Hematopoietic multipotent progenitor cell (in vitro differentiated cells): ENCODE measurements at places on chromosomes 3 and 15.

- peak; percentile 67 for DNase-seq
Observed at GRCh38 chr3:179929091-179929529, 107.6 kb downstream of the PEX5L start.

- DNase-seq: no peak
Observed at GRCh38 chr3:158384019-158384418, 187.0 kb upstream of the MLF1 start.

DNA sequence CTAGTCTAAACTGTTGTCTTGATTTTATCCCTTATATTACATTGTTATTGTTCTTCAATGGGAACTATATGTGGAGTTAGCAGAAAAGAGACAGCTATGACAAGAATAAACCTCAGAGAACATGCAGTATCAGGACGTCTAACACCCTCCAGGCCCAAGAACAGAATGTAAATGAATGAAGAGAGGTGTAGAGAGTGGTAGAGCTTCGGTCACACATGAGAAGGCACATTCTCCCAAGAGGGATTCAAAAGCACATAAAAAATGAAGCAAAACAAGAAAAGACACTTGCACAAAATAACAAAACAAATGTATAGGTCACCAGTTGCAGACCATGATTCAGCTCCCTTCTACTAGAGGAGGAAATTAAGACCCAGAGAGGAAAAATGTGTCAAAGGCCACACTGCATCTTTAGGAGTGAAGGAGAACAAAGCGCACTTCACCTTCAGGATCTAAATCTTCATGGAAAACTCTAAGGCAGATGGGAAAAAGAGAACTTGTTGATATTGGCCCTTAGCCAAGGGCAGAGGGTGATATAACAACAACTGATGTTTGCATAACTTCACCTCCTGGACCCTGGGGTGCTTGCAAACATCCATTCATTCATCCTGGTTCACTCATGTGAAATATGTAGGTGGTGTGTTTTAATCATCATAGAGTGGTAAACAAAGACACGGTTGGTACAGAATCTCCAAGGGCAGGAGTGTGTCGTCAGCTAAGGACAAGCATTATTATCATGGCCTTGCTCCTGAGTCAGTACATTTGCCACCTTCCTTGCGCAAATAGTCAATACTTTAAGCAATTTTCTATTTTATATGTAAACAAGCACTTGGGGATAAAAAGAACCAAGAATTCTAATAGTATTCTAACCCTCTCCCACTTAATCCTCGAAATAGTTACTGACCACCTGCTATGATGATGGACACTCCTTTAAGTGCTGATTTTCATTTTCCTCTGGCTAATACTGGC, 8.8 kb downstream of the NEK10 start:
- DNase-seq: no peak

GRCh38 chr3:145698749-145699148, 462.2 kb downstream of the PLOD2 start:
- no peak for DNase-seq

DNA sequence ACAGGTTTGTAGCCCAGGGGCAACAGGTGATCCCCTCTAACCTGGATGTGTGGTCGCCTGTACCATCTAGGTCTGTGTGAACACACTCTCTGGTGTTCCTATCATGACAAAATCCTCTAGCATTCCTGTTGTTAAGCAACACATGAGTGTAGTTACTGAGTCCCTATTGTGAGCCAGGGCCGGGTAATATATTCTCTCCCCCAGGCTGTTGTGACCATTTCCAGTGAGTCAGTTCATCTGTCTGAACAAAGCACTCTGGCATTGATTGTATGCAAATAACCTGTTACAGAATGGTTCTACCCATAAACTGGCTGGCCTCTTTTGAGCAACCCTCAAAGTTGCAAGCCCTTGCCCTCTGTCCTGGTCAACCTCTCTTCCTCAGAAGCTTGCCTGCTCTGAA, 2.6 kb upstream of the FLNB start:
- DNase-seq: no peak

DNA sequence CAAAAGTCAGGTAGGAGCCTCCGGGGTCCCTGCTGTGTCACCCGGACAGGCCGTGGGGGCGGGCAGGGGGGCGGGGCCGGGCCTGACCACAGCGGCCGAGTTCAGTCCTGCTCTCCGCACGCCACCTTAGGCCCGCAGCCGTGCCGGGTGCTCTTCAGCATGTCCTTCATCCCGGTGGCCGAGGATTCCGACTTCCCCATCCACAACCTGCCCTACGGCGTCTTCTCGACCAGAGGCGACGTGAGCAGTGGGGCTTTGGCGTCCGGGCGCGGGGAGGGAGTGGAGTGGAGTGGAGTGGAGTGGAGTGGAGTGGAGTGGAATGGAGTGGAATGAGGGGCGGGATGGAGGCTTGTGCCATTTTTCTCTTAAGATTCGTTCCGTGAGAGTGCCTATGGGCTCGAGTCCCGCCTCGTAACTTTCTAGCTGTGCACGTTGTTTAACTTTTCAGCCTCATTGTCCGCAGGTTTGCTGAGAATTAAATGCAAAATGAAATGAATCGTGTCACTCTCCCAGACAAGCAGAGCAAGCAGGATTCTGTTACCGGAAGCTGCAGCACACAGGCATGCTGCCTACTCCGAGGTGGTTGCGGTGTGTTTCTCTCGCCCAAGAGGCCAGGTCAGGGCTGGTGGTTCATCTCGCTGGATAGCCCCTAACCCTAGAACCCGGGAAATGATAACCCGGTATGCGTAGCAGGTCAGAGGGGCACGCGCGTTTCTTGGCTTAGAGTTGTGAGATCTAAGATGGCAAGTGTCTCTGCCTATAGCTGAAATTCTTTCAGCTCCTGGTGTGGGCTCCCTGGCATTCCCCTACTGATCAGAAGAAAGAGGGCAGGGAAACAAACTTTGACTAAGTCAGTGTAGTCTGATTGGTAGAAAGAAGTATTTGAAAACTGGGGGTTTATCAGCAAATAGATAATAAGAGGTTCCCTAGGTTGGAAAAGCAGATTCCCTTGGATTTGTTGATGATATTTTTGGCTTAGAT, at the start of gene FAH:
Gene FAH, plus strand, starts transcription at position 104 of the 981 bp plus-strand sequence. Its CDS starts 56 bp downstream, at position 160.
- no peak for DNase-seq

GRCh38 chr3:143298886-143299535, 179.4 kb downstream of the CHST2 start:
- DNase-seq: no peak

- DNase-seq: no peak
Observed at GRCh38 chr3:31067004-31067403, 172.5 kb upstream of the GADL1 start.

DNA sequence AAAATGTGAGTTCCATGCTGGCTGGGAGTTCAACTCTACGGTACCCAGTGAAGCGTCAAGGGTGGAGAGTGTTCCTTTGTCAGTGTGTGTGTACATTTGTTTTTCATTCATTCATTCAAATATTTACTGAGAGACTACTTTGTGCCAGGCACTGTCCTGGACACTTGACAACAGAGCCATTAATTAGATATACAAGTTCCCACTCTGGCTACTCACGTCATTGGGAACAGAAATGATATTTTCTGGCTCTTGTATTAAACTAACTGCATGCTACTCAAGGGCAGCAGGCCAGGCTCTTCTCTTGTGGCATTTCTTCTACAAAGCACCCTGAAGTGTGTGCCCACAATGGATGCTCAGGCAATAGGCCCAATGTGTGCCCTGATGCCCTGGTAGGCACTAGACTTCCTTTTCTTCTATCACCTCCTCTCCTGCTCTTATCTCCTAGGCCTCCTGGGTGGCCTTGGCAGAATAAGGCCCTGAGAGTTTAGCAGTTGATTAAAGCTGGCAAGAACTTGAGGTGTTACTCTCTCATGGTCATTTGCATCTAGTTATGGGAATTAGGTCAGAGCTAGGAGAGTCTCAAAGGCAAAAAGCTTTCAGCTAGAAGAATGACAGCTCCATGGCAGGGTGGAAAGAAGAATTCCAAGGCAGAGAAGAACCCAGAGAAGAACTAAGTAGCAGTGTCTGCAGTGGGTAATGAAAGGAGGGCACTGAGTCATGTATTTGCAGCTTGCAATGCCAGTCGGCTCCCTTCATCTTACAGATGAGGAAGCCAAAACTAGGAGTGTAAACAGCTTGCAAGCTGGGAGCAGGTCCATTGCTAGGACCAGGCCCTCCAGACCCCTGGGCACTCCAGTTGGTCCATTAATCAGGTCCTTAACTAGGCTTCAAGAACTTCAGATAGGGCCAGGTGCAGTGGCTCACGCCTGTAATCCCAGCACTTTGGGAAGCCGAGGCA, 14.0 kb upstream of the SMAD3 start:
- no peak for DNase-seq

DNA sequence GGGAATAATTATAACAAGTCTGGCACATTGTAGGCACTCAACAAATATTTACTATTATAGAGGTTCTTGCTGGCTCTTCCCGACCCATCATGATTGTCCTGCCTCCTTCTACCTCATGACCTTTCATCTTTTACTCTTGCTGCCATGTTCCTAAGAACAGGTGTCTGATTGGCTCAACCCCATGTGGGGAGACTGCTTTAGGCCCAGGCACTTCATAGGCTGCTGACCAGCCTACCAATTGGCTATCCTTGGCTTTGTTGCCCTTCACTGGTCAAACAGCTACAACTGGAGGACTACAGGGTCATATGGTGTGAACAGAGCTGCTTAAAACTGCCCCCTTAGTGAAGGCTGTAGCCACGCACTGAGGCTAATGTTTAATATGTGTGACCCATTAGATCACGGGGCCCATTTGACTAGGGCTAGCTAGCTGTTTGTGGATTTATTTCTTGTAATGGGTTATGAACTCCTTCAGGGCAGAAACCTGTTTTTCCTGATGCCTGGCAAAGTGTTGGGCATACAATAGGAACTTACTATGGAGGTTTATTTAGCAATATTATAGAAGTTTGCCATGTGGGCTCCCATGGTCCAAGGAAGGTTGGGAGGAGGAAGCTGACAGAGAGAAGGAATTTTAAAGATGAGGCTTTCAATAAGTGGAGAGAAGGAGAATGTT, 239.9 kb upstream of the TBC1D5 start:
- no peak for DNase-seq

GRCh38 chr3:169633105-169633504, 30.4 kb downstream of the MECOM start:
- no peak for DNase-seq

- DNase-seq: no peak
Observed at GRCh38 chr3:151267066-151267465, 11.3 kb downstream of the P2RY14 start.

- DNase-seq: no peak
Observed at GRCh38 chr15:34821831-34822230, 26.5 kb upstream of the ACTC1 start.

- no peak for DNase-seq
Observed at GRCh38 chr3:107765524-107765923, 242.8 kb downstream of the BBX start.

DNA sequence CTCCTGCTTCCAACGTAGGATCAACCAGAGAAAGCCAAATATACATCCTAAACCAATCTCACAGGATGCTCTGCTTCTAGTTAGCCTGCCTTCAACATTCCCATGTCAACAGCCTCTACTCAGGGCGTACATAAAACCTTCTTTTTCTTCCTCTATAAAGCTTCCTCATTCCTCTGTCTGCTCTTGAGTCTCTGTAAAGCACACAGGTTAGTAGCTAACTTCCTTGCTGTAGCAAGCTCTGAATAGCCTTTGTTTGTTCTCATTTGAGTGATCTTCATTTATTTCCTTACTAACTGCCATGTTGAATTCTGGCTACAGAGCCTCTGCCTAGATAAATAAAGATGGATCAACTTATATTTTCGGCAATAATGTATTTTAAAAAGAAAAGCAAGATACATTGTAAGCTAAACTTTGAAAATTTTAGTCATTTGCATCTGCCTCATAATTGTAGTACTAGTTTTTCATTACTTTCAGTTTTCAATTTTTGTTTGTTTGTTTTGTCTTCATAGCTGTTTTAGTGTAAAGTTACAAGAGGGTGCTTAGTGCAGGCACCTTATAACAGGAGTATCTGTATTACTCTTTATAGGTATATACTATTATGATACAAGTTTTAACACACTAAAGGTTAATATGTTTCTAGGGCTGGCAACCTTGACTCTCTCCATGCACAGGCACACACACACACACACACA, 498.2 kb downstream of the PYDC2 start:
- DNase-seq: no peak

GRCh38 chr15:79248183-79248582, 34.3 kb upstream of the ANKRD34C start:
- DNase-seq: no peak

DNA sequence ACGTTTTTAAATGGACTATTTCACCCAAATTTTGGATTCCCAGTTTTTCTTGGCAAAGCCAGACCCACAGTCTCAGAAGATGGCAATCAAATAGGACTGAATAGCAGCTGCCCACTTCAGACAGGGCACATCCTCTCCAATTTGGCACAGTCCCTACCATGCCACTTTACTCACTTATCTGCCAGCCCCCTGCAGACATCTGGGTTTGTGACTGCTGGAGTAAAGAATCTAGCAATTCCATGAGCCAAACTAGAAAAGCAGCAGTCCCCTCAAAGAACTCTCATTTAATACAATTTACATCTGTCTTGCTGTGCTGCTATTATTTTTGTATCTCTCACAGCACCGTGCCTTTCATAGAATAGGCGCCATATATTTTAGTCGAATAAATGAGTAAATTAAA, 16.0 kb upstream of the LRRN1 start:
- DNase-seq: no peak

DNA sequence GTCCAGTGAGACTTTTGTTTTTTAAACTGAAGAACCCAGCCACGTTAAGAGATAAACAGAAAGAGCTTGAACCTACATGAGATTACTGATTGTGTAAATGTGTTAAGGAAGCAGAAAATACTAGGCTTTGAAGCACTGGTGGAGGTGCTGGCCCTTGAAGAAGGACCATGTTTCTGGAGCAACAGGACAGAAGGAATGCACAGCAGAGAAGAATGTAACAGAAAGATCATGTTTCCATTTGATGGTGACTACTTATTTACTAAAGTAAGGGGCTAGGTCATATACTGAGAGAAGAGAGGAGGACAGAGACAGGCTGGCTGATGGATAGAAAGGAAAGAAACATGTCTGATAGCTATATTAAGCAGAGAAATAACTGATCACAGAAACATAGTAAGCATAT, 88.8 kb downstream of the CLASP2 start:
- no peak for DNase-seq

DNA sequence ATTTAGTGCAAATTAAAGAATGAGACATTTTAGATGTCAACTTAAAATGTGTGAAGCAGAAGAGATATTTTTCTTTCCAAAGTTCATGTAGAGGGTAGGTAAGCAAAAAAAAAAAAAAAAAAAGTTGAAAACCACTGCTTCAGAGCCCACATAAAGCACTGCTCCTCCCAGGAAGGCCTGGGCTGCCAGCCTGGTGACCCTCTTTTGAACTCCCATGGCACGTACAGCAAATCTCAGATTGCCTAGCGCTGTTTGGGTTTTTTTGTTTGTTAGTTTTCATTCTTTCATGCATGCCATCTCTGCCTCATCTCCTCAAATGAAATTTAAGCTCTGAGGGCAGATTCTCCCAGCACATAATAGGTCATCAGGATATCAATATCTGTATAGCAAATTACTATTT, 120.1 kb downstream of the SRGAP3 start:
- no peak for DNase-seq

DNA sequence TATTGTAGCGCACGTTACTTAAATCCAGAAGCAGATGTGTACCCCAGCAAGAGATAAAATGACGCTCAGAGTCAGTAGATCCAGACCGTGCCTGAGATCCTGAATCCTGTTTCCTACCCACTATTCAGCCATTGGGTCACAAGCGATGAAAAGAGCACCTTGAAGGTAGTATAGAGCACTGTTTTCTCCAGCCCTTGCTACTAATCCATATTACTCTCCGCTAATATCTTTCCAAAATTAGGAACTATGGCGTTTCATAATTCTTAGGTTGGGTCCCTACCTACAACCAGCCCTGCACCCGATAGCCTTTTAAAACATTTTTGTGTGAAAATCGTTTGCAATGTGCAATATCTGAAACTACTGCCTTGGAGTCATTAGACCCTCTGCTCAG, 596 bp downstream of the BTD start:
- no peak for DNase-seq

GRCh38 chr3:56409790-56410189, 58.5 kb downstream of the ERC2 start:
- DNase-seq: no peak
